Cardiac fibroblast (primary cell): ENCODE measurements at places on chromosomes 13 and 19.

DNA sequence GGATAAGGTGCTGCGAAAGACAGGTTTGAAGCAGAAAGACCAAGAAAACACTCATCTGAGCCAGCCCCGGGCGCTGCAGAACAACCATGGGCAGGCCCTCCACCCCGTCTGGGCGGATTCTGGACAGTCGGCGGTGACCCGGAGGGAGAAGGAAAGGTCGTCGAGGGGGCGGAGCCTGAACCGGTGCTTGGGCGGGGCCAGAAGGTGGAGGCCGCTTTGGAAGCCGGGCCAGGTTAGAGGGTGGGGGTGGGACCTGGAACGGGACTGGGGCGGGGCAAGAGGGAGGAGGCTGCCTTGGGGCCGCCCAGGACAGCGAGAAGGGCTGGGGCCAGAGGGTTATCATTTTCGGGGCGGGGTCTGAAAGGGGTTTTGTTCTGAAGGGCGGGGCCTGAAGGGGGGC is 5.0 kb upstream of the ZNF765 start:
- no peak for DNase-seq

DNA sequence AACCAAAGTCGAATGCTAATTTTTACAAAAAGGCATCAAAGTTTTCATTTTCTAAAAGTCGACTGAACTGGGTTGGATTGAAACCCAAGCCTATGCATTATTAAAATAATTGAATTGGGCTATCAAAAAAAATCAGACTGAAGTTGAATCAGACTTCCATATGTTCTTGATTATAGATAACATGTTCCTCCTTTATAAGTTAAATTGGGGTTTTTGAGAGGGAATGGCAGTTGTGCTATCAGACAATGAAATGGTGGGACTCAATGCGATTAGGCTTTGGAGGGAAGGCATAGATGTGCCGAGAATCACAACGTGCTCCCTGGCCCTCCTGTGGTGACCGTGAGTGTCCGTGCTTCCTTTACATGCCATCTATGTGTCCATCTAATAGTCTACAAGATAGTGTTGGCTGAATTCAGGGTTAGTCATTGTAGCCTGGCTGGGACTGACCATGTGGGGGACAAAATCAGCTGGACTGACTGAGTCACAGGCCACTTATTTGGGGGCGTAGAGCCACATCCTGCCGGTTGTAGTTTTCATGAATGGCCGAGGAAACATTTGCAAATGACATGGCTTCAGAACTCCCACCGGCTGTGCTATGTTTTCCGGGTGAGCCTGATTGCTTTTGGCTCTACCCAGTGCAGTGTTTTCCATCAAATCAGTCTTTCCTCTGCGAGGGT is 37.1 kb upstream of the OLFM4 start:
- no peak for DNase-seq

GRCh38 chr19:33304760-33305647 is 2.7 kb upstream of the CEBPA start:
- no peak for DNase-seq

- DNase-seq: peak; percentile 7
Observed at GRCh38 chr19:7013678-7014077, 7.6 kb downstream of the MBD3L2B start.

DNA sequence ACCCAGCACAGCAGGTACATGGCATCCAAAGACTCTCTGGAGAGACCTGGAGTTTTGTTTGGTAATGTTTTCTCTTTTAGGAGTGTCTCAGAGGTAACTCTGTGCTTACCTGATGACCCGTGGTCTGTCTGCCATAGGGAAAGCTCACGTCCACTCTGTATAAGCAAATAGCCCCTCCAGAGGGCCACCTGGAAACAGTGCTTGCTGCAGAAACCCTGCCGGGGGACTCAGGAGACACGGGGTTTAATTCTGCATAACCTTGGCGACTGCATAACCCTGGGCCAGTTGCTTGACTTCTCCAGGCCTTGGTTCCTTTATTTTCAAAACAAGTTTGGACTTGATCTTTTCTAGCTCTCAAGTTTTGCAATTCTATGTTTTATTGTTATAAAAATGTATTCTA is 187.2 kb upstream of the SOX1 start:
- DNase-seq: no peak

GRCh38 chr13:110799246-110800236 is 86.0 kb downstream of the ING1 start:
- peak; percentile 97 for DNase-seq

- DNase-seq: no peak
Observed at GRCh38 chr13:99725644-99726043, 224.4 kb downstream of the TM9SF2 start.

DNA sequence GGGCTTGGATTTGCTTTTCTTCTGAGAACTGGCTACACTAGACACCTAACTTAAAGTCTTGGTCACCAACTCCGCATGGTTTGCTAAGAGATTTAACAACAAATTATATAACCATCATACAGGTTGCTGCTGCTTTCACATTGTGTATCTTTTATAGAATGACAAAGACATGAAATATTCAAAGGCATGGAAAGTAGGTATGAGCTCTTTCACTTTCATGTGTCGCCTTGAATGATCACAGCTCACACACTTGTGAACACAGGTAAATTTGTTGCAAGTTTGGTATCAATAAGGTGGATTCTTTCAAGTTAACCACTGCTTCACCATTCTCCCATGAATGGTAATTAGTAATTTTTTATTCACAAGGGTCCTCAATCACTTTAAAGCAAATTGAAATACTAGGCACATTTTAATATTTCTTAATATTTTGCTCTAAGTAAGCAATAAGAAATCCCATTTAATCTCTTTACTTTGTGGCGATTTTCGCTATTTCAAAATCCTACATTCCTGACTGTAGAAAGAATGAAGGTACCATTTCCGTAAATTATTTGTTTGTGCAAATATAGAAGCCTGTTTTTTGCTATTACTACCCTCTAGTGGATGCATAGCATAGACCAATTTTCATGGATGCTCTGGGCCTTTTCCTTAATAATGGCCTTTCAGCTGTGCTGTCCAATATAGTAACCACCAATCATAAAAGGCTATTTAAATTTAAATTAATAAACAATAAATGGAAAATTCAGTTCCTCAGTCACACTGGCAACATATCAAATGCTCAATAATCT is 45.5 kb upstream of the FREM2 start:
- peak; percentile 9 for DNase-seq

GRCh38 chr19:6811378-6811777 is 38.9 kb downstream of the VAV1 start:
- no peak for DNase-seq

DNA sequence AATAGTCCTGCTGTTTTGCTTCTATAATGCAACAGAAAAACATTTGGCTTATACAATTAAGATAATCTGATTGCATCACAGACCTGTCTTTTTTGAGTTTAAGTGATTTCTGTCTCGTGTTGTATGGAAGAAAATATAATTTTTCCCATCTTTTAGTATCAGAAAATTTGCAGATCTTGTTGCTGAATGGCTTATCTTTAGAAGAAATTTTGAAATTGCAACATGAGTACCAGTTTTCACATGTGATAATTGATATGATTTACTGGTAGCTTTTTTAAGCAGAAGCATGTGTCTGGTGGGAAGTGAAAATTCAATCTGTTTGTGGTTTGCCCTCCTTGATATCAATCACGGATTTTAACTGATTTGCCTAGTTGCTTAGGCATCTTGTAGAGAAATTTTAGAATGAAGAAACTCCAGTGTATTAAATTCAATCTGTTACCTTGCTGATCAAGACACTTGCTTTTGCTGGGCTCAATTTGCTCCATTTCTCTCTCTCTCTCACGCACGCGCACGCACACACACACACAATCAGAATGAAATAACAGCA is 89.8 kb upstream of the MYCBP2 start:
- DNase-seq: no peak

DNA sequence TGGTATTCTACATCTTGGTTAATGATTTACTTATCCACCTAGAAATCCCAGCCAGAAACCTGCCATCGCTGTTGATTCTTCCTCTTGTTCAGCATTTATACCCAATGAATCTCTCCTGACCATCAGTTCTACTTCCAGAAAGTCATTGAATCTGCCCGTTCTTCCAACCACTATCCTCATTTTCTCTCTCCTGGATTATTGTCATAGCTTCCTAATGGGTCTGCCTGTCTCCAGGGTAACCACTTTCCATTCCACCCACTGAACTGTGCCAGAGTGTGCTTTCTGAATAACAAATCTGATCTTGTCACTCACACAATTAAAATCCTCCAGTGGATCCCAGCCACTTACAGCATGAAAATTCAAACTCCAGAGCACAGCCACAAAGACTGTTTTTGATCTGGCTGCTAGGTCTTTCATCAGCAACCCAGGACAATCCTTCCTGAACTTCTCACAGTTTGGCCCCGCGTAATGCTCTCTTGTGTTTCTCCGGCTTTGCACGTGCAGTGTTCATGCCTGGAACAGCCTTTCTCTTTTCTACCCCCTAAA is 330.6 kb downstream of the SPRY2 start:
- no peak for DNase-seq

- peak; percentile 12 for DNase-seq
Observed at GRCh38 chr19:57110592-57111328, 9.0 kb upstream of the USP29 start.

GRCh38 chr13:85543144-85543543 is 256.1 kb downstream of the SLITRK6 start:
- DNase-seq: no peak

DNA sequence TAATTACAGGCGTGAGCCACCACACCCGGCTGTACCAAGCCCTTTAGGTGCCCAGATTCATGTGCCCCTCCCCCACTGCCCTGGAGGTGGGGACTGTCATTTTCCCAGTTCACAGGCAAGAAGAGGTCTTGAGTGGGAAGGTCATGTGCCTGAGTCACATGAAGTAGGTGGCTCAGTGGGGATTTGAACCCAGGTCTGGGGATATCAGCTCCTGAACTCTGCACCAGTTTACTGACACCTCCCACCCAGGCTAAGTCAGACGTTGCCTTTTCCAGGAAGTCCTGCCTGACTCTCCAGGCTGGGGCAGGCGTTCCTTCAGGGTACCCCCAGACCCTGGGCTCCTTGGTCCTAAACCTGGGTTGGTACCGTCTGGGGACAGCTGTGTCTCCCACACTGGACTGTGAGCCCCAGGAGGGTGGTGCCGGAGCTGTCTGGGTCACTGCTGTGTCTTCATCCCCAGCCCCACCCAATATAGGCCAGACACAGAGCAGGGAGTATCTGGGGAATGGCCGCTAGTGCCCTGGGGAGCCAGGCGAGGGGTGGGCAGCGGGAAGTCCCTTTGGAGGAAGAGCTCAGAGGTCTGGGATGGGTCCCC is 8.6 kb downstream of the VASP start:
- no peak for DNase-seq
